ENCODE measurements at places on chromosomes 7 and 10.

DNA sequence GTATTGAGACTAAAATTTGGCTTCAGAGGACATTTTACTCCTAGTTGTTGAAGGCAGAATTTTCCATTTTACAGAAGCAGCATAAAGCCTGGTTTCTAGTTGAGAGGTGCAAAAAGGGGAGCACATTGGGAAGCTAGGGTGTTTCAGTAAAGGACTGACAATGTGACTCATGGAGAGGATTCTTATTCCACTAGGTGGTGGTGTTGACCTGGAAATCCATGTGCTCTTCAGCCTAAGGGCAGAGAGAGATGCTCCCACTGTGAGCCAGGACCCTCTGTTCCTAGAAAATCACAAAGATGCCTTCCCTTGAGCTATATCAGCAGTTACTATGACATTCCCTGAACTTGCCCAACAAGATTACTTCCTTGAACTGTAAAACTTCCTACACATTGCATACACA is 687.8 kb downstream of the IPMK start:
- no peak for DNase-seq

- no peak for DNase-seq
These were observed 199.1 kb upstream of the PRKCQ start for GRCh38 chr10:6778992-6779701.

DNA sequence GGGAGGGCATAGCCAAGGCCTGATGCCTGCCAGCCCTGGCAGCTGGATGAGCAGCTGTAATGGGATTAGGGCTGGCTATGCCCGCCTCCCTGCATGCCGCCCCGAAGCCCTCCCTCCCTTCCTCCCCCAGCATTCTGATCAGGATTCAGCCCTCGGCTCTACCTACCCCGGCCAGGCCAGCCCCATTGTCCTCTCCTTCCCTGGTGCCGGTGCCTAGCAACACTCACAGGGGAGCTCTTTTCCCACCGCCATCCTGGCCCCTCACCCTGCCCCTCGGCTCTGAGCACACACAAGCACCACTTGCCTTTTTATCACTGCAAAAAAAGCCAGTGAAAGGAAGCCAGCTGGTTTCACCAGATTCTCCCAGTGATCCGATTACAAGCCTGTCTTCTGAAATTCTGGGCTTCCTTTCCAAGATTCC is 9.0 kb upstream of the ADCYAP1R1 start:
- no peak for DNase-seq

- DNase-seq: no peak
These were observed 143.4 kb downstream of the VPS50 start for GRCh38 chr7:93375603-93376002.

DNA sequence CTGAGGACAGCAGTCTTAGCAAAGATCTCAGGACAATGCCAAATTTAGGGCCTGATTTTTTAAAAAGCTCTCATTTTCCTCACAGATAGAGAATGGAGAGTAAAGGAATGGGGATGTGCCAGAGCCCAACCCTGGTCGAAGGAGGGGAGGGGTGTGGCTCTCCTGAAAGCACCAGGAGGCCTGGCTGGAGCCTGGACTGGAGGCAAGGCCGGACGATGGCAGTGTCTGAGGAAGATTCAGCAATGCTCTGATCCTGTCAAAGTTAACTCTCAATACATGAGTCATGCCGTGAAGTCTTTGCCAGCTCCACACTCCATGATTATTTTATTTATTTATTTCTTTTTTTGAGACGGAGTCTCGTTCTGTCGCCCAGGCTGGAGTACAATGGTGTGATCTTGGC is 108.3 kb downstream of the UPF2 start:
- DNase-seq: no peak

GRCh38 chr7:86975449-86975848 is 84.0 kb downstream of the ELAPOR2 start:
- no peak for DNase-seq

DNA sequence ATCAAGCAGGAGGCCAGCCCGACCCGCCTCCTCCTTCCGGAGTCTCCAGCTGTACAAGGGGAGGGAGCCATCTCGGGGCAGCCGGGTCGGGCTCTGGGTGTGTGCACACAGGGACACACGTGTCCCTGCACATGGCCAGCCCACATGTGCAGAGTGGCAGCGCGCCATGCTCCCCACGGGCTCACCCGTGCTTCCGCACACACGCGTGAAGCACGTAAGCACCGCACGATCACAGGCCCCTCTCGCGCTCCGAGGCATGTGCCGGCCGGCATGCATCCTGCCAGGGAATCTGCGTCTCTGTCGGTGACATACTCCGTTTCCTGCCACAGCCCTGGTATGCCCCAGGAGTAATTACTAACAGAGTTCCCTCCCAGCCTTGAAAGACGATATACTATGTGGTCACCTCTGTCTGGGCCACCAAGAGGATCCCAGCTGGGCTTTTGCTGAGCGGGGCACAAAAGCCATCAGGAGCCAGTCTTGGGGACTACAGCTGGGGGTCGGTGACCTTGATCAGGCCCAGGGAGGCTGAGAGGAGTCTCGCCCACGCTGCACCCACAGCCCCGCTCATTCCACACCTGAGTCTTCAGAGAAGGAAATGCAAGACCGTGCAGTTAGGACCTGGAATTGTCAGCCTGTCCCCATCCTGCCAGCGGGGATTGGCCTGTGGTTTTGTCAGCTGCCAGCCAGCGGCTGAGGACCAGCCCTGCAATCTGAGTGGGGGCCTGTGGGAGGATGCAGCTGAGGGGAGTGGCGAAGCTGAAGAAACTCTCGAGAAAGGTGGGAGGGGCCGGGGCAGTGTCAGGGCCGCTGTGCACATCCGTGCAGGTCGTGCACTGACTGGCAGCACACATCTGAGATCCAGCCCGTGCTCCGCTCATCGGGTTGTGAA is 11.0 kb upstream of the LFNG start:
- no peak for DNase-seq

- DNase-seq: peak; percentile 55
These were observed 744 bp downstream of the CREM start for GRCh38 chr10:35127289-35127891.

DNA sequence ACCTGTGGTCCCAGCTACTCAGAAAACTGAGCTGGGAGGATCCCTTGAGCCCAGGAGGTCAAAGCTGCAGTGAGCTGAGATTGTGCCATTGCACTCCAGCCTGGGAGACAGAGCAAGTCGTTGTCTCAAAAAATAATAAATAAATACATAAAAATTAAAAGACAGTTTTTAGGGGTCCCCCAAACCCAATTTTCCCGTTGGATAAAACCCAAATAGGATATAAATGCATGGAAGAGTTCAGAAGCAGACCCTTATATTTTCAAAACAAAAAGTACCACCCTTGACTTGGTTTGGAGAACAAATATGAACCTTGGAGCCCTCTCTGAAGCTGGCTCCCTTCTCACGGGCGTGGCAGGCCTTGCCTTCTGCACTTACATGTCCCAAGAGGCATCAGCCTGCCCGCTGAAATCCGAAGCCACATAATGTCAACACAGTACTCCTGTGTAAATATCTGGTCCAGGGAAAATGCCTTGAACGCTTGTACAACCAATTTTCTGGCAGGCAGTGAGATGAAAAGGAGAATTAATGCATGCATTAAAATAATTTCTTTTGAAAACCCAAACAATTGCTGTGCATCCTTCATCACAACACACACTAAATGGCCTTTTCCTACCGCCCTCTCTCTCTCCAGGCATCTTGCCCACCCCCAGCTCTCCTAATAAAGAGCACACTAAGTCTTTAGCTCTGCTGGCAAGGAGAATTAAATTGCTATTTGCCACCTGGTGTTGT is 46.4 kb upstream of the PARD3 start:
- DNase-seq: no peak

- no peak for DNase-seq
These were observed 38.2 kb downstream of the GBF1 start for GRCh38 chr10:102283488-102283887.

DNA sequence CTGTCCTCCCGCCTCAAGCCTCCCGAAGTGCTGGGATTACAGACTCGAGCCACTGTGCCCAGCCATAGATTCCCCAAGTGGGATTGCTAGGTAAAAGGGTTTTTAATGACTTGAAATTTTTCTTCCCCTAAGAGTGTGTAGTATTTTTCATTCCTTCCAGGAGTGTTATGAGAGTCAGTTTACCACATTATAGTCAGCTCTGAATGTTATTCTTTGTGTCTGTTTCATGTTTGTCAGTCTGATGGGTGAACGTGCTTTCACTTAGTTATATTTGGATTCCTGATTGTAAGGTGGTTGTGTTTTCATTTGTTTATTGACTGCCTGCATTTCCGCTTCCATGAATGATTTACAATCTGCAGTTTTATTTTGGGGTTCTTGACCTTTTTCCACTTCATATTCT is 6.3 kb downstream of the ZNF212 start:
- DNase-seq: no peak

DNA sequence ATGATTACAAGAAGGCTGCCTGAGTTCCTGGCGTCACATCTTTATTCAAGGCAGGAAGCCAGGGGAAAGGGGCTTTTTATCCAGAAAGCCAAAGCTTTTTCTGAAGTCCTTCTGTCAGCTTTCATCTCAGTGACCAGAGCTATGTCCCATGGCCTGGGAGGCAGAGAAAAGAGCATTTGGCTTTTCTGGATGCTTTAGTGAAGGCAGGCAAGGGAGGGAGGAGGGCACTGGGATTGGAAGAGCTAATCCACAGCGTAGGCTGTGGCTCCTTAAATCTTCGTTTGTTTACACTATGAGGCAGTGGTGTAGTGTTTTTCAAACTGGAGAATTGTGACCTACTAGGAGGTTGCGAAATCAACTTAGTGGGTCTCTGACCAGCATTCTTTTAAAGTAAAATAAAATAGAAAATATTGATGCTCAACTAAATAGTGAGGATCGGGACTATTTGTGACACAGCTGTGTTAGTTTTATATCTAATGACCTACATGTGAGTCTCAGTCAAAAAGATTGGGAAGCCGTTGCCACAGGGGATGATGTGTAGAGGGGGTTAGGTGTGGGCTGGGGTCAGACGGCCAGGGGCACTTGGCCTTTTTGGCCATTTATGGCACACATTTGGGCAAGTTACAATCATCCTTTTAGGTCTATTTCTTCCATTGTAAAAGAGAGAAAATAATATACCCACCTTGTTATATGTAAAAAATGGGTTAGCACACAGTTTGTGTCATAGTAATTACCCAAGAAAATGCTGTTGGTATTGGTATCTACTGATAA is 14.1 kb downstream of the CRYGN start:
- no peak for DNase-seq

- DNase-seq: no peak
These were observed 9.3 kb upstream of the COBL start for GRCh38 chr7:51325908-51326307.

- DNase-seq: no peak
These were observed 87.5 kb downstream of the ADK start for GRCh38 chr10:74238516-74238915.

- DNase-seq: no peak
These were observed 20.7 kb upstream of the ZNF212 start for GRCh38 chr7:149218469-149219420.

DNA sequence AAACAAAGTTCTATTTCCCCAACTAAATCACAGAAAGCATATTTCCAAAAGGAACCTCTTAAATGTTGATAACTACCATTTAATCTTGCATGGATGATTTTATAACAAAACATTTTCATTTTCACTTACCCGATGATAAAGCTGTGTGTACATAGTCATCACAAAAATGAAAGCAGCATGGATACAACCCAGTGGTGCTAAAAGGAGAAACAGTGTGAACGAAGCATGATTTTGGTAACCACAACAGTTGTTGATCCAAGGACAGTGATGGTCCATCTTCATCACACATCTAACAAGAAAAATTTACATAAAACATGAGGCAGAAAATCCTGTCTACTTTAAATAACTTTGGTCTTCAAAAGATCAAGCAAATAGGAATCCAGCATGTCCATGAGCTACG is 4.7 kb downstream of the ZDHHC6 start:
- no peak for DNase-seq

- DNase-seq: no peak
These were observed 45.5 kb upstream of the ABLIM1 start for GRCh38 chr10:114703377-114704107.

- DNase-seq: no peak
These were observed 1.1 kb downstream of the TRIM8 start for GRCh38 chr10:102645388-102645740.

DNA sequence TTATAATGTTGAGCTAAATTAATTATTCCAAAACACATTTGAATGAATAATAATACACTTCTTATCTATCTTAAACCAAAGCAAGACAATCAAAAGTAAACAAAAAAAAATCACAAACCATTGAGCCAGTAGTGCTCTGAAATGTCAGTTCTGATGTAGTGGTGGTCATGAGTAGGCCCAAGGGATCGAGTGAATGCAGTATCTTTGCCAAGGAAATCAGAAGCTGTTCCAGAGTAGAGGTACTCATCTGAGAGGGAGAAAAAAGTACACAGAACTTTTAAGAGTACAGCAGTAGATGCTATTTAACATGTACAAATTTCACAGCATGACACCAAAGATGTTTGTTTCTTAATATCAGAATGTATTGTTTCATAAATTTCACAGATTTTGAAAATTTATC is 121.5 kb downstream of the SEMA3D start:
- DNase-seq: no peak

DNA sequence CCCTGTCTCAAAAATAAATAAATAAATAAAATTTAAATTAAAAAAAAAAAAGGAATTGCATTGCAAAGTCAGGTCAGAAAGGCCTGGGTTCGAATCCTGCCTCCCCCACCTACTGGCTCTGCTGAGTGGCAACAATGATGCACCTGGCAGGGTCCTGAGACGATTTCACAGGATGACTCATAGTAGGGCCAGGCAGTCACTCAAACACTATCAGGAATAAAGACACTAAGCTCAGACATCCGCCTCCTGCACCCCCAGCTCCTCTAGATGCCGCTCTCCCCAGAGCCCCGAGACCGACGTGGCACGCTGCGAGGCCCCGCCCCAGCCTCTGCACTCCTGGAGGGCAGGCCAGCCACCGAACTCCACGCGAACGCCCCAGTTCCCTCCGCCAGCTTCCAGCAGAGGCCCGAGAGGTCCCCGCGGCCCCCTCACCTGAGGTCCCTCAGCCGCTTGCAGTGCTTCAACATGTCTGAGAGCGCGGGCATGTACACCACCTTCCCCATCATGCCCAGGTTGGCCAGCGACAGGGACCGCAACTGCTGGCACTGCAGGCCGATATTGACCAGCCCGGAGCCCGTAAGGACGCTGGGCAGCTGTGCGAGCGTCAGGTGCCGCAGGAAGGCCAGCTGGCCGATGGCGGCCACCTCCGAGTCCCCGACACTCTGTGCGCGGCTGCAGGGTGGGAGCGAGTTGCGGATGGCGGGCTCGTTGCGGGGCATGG is 76.6 kb upstream of the TNRC18 start:
- DNase-seq: no peak

- DNase-seq: no peak
These were observed 466.0 kb downstream of the XPNPEP1 start for GRCh38 chr10:109457302-109457638.

DNA sequence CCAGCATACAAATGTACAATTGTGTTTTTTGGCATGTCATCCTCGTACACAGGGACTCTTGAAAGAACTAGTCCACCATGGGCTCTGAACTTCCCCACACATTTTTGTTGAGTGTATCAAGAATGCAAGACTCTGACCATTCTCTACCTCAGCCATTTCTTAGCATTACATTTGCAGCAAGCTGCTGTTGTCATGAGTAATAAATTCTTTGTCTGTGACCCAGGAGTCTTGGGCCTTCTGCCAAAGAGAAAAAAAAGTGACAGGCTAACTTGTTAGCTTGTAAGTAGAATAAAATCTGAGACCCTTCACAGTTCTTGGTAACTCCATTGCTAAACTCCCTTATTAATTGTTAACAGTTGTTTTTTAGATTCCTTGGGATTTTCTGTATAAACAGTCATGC is 542.3 kb upstream of the MBL2 start:
- DNase-seq: no peak

- DNase-seq: no peak
These were observed 77.4 kb upstream of the ANLN start for GRCh38 chr7:36312064-36312914.

Measured in stimulated activated CD8-positive, alpha-beta memory T cell treated with anti-CD3 and anti-CD28 coated beads, Interleukin-2, amount 100 ng/mL, for 48 hours (primary cell).